ENCODE measurements at places on chromosomes 5 and 9.

GRCh38 chr5:127294829-127295228 is 4.2 kb downstream of the MEGF10 start:
- no peak for DNase-seq

DNA sequence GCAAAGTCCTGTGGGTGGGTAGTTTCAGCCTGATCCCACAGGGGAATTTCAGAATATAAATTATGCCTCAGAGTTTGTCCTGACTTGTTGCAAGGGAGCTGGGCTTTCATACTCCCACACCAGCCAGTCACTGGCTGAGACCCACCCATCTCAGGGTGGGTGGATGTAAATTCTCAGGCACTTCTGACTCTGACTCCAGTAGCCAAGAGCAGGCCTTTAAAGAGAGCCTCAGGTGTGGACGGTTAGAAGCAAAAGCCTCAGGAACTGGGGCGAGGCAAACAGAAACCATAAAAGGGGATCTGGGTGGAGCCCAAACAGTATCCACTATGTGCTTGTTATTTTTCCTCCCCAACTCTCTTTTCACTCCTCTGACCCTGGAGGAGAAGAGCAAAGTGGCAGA is 28.6 kb upstream of the FBXW11 start:
- DNase-seq, result no peak

DNA sequence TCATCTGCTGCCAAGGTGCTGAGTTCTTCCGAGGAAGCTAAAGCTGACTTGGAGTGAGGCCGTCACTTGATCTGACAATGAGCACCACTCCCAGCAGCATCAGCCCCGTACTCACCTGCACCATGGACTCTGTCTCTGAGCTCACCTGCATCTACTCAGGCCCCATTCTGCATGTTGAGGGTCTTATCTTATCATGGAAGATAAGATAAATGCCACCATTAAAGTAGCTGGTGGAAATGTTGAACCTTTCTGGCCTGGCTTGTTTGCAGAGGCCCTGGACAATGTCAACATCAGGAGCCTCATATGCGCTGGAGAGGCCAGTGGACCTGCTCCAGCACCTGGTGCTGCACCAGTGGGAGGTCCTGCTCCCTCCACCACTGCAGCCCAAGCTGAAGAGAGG is 35.0 kb upstream of the HMGCS1 start:
- no peak for DNase-seq

DNA sequence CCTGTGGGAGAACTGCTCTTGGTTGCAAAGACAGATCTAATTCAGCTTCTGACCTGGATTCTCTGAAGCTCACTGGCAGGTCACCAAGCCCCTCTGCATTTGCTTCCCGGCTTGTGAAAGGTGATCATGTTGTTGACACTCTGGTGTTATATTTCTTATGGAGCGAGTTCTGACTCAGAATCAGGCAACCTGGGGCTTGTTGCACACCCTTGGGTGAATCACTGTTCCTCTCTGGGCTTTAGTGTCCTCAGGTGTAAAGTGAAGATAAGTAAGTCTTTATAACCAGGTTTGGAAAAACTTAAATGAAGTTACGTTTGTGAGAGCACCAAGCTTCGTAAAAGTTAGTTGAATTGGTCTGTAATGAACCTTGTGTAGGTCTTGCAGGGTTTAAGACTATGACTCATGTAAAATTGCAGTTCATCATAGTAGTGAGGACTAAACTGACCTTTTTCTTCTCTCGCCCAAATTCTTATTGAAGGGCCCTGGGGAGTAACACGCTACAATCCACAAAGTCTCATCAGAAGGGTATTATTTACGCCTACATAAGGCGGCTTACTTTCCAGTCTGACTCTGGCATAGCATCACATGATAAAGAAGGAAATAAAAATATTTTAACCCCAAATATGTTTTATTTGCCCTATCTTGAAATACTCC is 218.6 kb downstream of the TMEM38B start:
- no peak for DNase-seq

DNA sequence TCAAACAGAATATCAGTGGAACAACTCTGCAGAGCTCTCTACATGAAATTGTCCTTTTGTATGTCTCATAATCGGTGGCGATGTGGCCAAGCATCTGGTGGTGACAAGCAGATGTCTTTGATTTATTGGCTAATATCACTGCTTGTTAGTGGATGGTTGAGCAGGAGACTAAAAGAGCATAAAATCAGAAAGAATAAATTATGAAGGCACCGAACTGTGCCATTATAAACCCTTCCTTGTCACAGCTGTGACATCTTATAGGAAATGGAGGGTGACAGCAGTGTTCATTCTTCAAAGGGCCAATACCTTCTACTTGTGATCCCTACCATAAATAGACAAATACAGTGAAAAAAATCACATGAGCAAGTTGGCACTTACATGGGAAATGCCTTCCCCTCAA is 1404.3 kb downstream of the MAT2B start:
- DNase-seq, result no peak

DNA sequence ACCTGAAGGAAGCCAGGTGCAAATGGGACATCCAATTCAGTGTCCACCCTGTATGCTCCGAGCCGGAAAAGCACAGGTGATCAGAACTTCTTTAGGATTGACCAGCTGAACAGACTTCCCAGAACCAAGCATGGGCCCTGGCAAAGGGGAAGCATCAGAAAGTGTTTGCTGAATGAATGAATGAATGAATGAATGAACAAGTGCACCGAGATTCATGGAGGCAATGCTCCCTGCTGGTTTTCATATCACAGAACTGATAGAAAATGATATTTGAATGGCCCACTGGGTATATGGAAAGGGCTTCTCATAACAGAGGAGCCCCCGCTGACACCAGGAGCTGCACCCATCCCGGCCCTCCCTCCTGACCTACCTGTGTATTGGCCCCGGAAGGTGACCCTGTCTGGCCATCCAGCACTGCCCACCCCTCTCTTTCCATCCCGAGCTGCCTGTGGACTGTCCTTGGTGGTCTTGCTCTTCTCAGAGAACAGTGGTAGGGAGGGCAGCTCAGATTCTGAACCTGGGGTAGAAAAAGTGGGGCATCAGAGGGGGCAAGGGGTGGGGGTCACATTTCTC is 15.9 kb downstream of the ORM2 start:
- no peak for DNase-seq

DNA sequence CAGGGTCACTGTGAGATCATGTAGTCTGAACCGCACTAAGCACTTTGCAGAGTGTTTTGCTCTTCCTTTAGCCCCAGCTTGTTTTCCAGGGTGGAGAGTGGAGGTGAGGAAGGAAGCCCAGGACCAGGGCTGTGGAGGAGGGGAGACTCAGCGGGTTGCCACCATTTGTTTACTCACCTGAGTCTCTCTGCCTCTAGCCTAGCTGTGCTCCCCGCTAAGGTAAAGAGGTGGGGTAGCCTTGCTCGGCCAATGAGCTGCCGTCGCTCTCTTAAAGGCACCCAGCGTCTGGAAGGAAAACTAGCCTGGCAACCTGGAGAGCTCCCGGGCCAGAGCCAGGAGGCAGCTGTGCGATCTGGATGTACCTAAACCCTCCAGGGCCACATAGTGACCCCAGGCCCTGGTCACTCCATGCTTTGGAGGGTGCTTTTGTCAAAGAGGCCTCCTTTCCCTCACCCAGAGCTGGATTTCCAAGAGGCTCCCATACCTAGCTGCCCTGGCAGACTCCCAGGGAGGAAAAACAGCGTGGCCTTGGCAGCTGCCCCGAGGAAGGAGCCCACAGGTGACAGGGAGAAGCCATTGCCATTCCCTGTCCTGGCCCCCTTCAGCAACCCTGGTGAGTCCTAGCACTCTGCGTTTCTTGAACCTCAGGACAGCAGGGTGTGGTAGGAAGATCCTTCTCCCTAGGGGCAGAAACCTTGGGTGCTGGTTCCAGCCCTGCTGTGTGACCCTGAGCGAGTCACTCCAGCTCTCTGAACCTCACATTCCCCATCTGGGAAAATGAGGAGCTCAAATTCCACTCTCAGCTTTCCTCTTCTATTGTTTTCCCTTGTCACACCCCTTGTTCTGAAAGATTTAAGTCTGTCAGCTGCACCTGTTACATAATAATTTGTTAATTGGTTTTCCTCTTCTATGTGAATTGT is 42.4 kb upstream of the LARP1 start:
- DNase-seq, result no peak

GRCh38 chr5:41842777-41843176 is 27.4 kb downstream of the OXCT1 start:
- no peak for DNase-seq

DNA sequence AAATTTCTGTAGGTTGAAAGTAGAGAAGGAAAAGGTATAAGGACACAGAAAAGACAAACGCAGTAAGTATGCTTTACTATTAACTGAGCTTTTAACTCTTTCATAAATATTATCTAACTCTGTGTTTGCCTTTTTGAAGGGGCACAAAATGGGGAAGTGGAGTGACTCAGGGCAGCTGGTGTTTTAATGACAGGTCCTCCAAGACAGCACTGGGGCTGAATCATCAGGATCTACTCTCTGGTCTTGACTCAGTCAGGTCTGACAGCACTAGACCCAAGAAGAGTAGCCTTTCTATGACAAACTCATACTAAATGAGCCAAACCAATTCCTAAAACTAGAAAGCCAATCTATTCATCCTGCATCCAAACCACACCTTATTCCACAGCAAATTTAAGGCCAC is 102.2 kb downstream of the APTX start:
- no peak for DNase-seq

DNA sequence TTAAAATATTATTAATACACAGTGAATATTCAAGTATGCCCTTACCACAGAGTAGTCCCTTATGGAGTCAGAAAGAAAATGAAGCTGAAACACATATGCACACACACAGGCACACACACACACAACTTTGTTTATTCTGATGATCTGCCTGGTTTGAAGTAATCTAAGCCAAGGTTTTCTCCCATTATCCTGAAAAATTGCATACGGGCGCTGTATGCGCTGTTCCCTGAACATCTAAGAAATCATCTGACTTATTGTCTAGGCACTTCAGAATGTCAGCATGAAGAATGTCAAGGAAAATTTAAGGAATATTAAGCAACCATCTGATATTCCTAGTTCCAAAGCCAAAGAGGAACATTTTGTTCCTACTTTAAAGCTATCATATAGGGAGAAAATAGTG is 147.1 kb upstream of the SLC30A5 start:
- no peak for DNase-seq

DNA sequence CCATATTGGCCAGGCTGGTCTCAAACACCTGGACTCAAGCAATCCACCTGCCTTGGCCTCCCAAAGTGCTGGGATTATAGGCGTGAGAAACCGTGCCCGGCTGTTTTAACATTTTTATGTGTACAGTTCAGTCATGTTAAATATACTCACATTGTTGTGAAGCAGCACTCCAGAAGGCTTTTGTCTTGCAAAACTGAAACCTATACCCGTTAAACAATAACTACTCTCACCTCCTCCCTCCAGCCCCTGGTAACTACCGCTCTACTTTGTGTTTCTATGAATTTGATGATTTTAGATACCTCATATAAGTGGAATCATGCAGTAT is 23.1 kb upstream of the SHB start:
- no peak for DNase-seq

DNA sequence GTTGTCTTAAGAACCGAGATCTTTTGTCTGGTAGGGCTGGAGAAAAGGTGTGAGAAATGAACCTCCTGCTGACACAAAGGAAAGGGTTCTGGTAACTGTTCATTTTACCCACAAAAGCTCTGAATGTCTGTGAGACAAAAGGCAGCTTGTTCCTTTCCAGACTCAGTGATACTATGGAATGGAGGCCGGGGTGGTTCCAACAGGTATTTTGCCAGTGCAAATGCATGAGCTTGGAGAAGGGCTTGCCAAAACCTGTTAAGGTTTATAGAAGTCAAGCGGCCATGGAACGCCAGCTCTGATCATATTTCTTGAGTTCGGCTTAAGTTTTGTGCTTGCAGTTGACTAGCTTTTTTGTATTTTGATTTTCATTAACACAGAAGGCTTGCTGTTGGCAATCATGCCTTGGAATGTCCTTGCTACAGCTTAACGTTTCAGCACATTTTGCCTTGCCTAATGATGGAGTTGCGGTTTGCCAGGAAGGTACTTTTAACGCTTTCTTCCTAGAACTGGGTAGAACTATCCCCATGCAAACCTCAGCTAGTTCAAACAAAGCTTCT is 328.6 kb downstream of the PIK3R1 start:
- DNase-seq, result no peak

DNA sequence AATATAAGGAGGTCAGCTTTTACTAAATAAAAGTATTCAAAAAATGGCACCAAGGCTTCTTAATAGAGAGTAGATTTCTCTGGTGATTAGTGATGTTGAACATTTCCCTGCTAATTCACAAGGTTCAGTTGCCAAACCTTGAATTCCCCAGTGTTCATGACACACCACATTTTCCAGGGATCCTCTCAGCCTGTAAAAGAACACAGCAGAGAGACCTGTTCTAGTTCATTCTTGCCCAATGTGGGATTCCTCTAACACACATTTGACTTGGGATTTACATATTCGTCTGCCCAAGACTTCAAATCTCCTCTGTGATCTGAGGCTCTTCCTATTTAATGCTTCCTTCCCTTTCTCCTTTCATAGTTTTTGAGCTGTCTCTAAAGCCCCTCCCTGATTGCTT is 273.2 kb upstream of the CDH9 start:
- DNase-seq, result peak; percentile 56

GRCh38 chr5:69364850-69365249 is 4.5 kb downstream of the AK6 start:
- no peak for DNase-seq

DNA sequence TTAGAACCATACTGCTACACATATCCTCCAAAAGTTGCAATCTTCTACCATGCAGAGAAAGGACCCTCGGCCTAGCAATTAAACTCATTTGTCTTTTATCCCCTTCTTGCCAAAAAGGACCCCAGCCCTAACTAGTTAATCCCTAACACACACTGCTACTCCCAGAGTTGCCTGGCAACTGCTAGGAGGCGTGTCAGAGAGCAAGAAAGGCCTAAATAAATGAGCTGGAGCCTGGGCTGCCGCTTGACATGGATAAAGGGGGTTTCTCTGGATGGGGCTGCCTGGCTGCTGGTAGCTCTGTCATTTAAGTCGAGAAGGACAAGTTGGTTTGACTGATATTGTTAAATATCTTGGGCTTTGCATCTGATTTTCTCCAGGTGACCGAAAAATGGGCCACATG is 194.8 kb downstream of the CRB2 start:
- no peak for DNase-seq

GRCh38 chr5:39948867-39949468 is 524.2 kb upstream of the DAB2 start:
- DNase-seq, result peak; percentile 77

- peak; percentile 85 for DNase-seq
These were observed 147.8 kb downstream of the AOPEP start for GRCh38 chr9:94874316-94874715.

- DNase-seq, result no peak
These were observed 47.1 kb upstream of the RICTOR start for GRCh38 chr5:39121315-39121714.

DNA sequence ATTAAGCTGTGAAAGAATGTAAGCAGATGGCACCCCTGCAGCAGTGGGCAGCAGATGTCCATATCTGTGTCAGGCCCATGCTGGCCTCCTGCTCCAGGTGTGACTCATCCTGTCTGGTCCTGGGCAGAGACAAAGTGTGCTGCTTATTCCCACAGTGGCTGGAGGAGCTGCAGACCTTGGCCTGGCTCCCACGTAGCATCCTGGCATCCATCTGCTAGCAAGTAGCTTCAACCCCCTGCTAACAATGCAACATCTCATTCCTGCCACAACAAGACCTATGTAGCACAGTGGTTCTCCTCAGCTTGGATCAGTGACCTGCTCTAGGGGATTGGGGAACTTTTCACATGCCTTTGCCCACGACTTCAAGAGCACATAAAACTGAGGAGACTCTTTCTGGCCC is 126.4 kb upstream of the SLC12A2 start:
- peak; percentile 25 for DNase-seq

- no peak for DNase-seq
These were observed 711 bp downstream of the PGGT1B start for GRCh38 chr5:115262011-115262320.

GRCh38 chr9:128689820-128690683 is 1.0 kb downstream of the SET start:
- peak; percentile 65 for DNase-seq

- peak; percentile 94 for DNase-seq
These were observed 84.2 kb downstream of the MUSK start for GRCh38 chr9:110752766-110753165.
